ENCODE measurements at places on chromosomes 16 and 17. TPM values are rescaled to one million over a fixed set of nuclear protein-coding genes. Genes with fewer than 3 reads are reported as not detected.
A peak's percentile ranks its signal among the peaks of the same experiment; 100 is the strongest.

- DNase-seq, result no peak
Measured at GRCh38 chr16:54000361-54000760, 286.2 kb downstream of the IRX3 start.

- no peak for DNase-seq
Measured at GRCh38 chr17:79980246-79981043, 55.2 kb downstream of the TBC1D16 start.

GRCh38 chr17:27239584-27239983, 54.3 kb upstream of the WSB1 start:
- DNase-seq, result no peak

DNA sequence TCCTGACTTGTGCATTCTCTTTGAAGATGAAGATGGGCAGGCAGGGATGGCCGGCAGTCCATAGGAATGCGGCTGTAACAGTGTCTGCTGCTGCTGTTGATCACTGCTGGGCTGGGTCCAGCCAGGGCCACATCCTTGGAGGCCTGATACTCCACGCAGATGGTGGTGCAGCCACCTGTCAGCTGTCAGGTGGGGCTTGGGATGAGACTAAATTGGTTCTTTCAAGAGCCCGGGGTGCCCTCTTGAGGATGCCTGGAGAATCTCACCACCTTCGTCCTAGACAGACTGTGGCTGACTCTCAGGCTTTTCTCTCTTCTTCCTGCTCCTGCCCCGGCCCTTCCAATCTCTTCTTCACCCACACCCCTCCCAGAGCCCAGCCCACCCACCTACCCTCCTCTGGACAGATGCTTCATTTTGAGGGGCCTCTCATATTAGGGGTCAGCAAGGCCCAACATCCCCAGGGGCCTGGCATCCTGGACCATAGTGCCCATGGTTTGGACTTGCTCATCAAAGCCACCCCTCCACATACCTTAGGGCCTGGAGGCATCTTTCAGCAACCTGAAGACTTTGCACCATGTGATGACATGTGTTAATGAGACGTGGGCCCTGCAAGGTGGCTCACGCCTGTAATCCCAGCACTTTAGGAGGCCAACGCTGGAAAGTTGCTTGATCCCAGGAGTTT, 19.1 kb downstream of the OSBPL7 start:
- DNase-seq, result peak; percentile 91

DNA sequence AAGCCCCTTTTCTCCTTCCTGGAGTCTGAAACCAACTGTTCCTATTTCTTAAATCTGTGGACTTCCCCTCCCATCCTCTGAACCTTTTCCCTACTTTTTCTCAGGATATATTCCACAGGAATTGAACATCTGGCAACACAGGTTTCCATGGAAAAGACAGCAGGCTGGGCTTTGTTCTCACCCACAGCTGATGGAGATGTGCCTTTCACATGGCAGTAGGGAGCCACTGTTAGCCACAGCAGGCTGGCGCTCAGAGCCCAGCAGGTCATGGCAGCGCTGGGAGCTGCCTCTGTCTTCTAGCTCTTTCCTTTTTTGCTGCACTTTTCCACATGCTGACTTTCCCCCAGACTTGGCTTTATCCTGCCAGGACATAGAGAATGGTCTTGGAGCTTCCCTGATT, 116.4 kb upstream of the NLRP1 start:
- no peak for DNase-seq

DNA sequence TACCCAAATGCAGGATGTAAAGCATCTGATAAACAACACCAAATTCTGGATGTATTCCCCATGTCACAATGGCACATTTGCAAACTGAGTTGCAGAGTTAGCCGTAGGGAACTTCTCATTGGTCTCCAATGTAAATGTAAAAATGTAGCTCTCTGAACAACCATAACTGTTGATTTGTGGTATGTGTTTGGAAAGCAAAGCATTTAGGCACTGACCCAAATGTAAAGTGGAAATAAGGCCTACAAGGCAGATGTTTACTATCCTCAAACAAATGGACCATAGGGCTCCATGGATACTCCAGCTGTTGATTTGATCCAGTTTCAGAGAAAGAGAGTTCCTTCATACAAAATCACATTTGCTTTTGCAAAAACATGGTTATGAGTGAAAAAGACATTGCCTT, 223.0 kb upstream of the ELAC2 start:
- no peak for DNase-seq

- no peak for DNase-seq
Measured at GRCh38 chr17:61211236-61211635, 188.4 kb upstream of the TBX2 start.

GRCh38 chr16:14063618-14064581, 7.2 kb upstream of the MRTFB start:
- no peak for DNase-seq

GRCh38 chr16:58850678-58851020, 116.5 kb upstream of the GOT2 start:
- DNase-seq, result no peak

DNA sequence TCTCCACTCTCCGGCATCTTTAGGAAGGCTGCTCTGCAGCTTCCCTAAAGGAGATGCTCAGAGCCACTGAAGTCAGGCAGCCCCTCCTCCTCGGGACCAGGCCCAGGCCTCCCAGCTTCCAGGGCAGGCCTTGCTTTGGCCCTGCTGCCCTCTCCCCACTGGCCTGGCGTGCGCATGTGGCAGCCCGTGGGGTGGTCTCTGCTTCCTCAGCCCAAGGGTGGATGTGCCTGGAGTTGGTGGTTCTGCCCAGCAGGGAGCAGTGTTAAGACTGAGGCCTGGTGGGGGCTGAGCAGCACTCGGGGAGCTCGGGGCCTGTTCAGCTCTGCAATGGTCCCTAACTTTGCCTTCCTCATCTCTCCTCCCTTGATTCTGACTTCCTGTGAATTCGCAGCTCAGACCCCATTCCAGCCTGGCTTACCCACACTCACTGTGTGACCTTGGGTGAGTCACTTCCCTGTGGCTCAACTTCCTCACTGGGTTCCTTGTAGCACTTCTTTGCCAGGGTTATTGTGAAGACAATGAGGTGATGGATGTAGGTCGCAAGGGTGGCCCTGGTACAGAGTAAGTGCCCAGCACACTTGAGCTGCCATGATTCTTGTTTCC, 63.2 kb downstream of the NKD1 start:
- no peak for DNase-seq

DNA sequence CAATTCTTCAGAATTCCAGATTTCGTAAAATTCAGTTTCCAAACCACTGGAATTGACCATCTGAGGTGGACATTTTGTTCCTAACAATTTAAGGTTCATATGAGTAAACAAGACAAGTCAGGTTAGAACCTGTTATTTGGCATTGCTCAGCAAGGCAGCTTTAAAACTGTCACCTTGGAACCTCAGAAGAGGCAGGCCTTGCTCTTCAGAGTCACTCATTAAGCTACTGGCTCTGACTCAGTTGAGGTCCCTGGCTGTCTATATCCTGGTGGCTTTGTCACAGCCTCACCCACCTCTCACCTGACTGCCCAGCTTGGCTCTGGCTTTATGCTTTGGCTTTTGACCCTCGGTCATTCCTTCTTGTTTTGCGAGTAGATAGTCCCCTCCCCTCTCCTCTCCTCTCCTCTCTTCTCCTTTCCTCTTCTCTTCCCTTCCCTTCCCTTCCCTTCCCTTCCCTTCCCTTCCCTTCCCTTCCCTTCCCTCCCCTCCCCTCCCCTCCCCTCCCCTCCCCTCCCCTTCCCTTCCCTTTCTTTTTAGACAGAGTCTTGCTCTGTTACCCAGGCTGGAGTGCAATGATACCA, 238.4 kb downstream of the SHISA9 start:
- DNase-seq, result no peak

DNA sequence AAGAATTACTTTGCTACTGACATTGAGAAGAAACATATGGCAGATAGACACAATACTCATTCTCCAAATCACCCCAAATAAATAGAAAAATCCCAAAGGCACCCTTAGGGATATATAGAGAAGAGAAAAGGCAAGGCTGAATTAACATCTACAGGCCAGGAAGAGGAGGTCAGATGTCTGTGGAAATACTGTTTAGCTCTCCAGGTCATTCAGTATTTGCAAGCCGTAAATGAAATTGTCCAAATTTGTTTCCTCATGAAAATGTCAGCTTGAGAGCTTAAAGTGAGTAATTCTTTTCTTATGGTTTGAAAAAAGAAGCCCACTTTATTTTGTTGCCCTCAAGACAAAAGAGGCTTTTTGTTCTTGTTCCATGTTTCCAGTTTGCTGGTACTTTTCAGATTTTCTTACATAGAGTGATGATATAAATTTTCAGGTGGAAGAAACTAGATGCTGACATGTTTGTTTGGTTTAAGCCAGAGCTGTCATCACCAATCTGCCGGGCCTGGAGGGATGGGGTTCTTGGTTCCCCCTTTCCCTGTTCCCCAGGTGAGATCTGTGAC, 189.0 kb downstream of the MAP2K4 start:
- DNase-seq, result no peak

DNA sequence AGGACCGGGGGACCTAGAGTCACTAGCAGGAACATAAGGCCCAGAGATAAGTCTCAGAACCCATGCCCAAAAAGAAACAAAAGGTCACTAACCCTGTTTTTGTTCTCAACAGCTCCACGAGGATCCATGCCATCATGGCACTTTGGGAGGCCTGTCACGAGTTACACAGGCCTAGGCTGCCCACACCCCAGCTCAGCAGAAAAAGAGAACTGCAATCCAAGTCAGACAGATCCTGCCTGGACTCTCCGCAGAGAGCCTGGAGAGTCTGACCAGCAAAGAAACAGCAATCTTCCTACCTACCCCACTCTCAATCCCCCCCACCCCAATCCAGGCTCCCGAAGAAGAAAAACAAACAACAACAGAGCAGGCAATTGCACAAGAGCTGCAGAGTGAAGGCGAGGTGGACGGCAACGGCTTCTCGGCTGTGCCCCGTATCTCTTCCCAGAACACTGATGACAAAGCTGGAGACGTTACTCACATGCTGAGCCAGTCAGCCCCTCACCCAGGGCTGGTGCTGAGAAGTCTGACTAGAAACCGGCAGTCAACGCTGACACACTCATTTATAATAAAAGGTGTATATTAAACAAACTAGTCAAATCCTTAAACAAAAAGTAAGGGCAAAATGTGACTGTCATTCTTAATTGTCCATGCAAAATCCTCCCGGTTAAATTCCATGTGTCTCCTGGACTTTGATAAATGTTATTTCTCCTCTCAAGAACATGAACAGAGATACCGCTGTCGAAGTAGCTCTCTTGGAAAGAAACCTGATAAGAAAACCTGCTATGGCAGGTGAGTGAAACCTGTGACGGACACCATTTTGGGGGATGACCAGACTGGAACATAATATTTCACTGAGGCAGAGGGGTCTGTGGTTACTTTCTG, 89.3 kb downstream of the SMG6 start:
- no peak for DNase-seq

DNA sequence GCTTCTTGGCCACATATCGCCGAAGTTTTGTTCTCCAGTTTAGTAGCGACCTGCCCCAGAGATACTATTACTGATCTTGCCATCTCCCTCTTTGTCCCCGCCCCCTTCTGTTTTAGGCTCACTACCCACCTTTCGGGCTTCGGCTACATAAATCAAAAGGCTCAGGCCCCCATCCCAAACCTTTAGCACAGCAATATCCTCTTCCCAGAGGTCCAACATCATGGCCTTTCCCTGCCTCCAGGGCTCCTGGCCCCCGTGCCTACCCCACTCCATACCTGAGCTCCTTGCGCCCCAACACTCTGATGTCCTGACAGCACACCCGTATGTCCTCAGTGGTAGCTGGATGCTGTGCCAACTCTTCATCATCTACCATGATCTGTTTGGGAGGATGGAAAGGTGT, 2.9 kb upstream of the PSMC5 start:
- no peak for DNase-seq

DNA sequence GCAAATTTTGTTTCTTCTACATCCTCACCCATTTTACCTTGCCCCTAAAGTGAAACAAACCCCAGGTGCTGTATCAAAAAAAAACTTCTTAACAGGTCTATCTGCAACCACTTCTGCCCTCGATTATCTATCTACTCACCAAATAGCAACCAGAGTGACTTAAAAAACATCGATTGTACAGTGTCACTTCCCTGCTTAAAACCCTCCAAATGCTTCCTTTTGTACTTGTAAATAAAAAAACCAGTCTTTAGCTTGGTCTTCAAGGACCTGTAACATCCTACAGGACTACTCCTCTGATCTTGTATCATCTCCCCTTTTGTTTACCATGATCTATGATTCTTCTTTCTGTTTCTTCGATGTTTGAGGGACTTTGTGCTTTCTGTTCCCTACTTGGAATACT, 82.7 kb upstream of the CORO6 start:
- no peak for DNase-seq

- no peak for DNase-seq
Measured at GRCh38 chr16:27781981-27782880, 232.3 kb downstream of the KATNIP start.

GRCh38 chr17:59627770-59628171, 8.1 kb downstream of the CLTC start:
- DNase-seq, result no peak

- DNase-seq, result no peak
Measured at GRCh38 chr17:57354673-57355072, 98.3 kb downstream of the MSI2 start.

DNA sequence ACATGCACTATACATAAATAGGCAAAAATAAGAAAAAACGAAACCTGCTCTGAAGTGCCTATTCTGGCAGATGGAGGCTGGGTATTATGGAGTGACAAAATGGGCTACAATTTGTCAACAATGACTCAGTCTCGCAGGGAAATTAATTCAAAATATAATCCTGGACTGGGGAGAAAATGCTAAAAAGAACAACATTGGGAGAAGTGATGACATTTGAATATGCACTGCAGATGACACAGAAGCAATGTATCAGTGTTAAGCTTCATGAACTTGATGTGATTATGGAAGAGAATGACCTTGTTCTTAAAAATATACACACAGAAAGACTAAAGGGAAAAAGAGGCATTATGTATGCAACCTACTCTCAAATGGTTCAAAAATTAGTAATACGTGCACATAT, 74.8 kb upstream of the PSMD7 start:
- DNase-seq, result no peak

DNA sequence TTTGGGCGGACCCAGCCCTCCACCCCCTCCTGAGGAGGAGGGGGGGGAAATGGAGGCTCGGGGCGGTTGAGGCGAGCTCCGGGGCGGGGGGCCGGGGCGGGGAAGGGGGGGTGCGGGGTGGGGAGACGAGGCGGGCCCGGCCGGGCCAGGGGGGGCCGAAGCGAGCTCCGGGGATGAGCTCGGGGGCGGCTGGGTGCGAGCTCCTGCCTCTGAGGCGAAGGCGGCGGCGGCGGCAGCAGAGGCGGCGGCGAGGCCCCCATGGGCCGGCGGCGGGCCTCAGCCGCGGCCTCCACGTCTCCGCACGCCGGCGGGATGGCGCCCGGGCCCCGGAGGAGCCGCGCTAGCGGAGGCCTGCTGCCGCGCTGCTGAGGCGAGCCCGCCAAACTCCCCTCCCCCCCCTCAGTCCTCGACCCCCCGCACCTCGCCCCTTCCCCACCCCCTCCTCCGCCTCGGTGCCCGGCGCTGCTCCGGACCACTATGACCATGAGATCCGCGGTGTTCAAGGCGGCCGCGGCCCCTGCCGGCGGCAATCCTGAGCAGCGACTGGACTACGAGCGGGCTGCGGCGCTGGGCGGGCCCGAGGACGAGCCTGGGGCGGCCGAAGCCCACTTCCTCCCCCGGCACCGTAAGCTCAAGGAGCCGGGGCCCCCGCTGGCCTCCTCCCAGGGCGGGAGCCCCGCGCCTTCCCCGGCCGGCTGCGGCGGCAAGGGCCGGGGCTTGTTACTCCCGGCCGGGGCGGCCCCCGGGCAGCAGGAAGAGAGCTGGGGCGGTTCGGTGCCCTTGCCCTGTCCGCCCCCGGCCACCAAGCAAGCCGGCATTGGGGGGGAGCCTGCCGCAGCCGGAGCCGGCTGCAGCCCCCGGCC, 596 bp downstream of the MSL1 start:
- DNase-seq, result peak; percentile 57

The ZFPM1 gene
- 25.9 TPM for total RNA-seq

The DHRS7B gene
- 30.0 TPM for total RNA-seq

The ZFHX3 gene
- 39.9 TPM for total RNA-seq

The PDK2 gene
- 15.2 TPM for total RNA-seq

Data from Caco-2 (cell line).